ENCODE measurements at places on chromosomes 7 and 10. TPM values are rescaled to one million over a fixed set of nuclear protein-coding genes. Genes with fewer than 3 reads are reported as not detected.

DNA sequence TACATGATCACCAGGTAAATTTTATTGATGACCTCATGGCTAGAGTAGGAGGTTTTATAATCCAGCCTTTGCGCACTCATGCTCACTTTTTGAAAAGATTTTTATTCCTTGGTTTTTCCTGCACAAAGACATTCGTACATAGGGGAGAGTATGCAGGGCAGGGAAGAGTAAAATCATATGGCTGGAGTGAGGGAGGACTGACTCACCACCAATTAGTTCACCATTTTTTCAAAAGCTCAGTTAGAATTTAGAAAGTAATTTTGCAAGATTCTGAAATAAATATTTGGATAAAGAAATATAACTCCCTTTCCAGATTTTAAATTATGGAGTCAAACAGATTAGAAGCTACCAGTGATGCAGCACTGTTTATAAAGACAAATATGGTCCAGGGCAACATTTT lies 111.9 kb downstream of the SEMA3D start:
- DNase-seq = no peak

- peak; percentile 65 for DNase-seq
These were observed 165.3 kb downstream of the PTPRN2 start for GRCh38 chr7:158422196-158422886.

DNA sequence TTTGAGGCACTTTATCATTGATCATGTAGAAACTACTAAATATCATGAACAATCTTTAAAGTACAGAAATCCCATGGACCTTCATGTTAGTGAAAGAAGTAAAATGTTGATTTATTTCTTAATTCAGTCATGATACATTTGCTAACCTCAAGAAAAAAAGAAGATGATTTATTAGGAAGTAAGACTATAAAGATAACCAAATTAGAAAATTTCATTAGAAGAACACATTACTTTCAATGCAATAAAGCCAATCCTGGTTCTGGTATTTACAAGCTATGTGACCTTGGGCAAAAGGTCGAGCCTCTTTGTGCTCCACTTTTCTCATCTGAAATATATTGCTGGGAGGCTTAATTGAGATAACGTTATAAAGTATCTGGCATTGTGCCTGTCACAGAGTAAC lies 365.0 kb downstream of the KIF20B start:
- no peak for DNase-seq

GRCh38 chr10:111204838-111205237 lies 128.0 kb downstream of the ADRA2A start:
- DNase-seq = no peak

Gene C10orf90
- polyA plus RNA-seq = 12.6 TPM

Gene SEMA3E
- 15.2 TPM for polyA plus RNA-seq

Gene MRLN
- polyA plus RNA-seq = 0.59 TPM

Gene PRSS37
- polyA plus RNA-seq = 0.62 TPM
